Activated naive CD8-positive, alpha-beta T cell treated with anti-CD3 and anti-CD28 coated beads, Interleukin-2, amount 10 ng/mL, durations not matched to agents 7 days and 5 days (primary cell): ENCODE measurements at places on chromosomes 4 and X.

- DNase-seq, result no peak
Observed at GRCh38 chr4:102390438-102390837, 45.2 kb upstream of the SLC39A8 start.

DNA sequence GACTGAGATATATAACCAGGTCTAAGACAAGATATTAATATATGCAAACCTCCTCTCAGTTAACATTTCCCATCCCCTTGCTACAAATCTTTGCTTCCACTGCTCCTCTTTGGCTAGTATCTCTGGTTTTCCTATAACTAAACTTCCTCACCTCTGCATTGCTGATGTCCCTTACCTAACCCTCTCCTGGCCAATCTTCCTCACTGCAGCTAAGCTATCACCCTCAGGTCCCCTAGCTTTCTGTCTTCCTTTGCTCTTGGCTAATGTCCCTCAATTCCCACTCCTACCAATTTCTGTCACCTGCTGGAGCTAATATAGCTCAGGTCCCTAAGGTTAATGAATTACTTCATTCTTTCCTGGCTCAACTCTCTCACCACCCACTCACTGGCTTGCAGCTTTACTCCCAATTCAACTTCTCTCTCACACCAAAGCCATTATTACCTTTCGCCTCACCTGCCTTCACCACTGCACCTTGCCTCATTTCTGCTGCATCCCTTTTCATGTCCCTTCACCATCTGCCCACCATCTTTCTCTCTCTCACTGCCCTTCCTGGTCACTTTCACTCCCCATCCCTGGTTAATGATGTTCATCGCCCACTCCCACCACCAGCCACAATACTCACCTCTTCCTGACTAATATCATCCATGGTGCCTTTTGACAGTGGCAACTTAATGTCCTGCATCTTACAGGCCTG is 26.7 kb downstream of the SMC1A start:
- DNase-seq, result no peak

- DNase-seq, result no peak
Observed at GRCh38 chr4:54879576-54879975, 221.8 kb downstream of the KIT start.

DNA sequence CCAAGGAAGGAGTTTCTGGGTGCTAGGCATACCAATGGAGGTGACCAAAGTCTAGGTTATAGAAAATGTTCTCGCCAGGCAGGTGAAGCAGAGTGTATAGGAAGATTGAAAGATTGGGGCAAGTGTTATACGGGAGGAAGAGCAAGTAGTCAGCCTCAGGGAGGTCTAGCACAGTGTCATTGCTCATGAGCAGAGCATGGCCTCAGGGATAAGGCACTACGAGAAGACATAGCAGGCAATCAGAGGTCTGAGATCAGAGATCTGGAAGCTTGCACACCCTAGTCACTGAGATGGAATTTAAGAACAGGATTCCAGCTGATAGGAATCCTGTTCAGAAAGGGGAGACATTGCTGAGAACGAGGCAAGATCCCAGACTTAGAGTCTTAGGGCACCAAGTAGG is 350.0 kb upstream of the CASK start:
- DNase-seq, result no peak

GRCh38 chrX:46500054-46500453 is 45.2 kb downstream of the ZNF674 start:
- no peak for DNase-seq

DNA sequence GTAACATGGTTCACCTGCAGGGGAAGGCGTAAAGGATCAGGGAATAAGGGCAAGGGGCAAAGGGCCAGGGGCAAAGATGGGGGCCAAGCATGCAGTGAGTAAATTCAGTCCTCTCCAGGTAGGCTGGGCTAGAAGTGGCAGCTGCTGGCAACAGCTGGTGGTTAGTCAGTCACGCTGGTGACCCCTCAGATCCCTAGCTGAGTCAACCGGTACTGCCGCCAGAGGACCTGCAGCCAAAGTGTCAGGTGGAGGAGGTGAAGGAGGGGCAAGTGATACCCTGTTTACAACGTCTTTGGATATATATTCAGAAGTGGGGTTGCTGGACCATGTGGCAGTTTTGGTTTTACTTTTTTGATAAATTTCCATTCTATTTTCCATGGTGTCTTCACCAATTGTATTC is 24.6 kb upstream of the NAP1L2 start:
- DNase-seq, result no peak

DNA sequence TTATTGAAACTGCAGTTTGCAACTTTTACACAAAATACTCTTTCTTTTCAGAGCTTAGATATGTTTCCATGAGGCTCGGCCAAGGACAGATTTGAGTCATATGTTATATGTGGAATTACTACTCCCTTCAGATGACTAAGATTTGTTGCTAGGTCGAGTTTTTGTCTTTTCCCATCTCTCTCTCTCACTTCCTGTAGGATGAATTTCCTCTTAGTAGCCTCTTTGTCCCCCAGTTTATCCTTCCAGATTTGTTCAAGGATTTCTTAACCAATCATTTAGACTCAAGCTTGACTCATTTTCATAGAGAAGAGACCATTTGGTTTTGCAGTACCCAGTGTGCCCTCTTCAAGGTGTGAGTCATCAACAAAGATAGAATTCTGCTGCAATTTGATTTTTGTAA is 209.2 kb downstream of the GLUD2 start:
- no peak for DNase-seq
